ENCODE measurements at places on chromosomes 2 and 18.

DNA sequence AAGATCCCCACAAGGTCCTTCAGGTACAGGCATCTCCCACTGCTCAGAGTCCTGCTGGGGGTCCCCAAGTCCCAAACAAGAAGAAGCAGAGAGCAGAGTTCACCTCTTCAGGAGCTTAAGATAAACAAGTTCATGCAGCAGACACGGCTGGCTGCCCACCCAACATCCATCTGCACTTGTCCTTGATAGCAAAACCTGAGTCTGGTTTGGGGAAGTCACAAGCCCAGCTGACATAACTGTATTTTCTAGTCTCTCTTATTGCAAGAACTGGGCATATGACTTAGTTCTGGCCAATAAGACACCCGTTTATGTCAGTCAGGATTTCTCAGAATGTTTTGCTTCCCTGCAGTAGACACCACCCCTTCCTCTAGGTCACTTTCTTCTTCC, 31.8 kb downstream of the AFF3 start:
- no peak for DNase-seq

DNA sequence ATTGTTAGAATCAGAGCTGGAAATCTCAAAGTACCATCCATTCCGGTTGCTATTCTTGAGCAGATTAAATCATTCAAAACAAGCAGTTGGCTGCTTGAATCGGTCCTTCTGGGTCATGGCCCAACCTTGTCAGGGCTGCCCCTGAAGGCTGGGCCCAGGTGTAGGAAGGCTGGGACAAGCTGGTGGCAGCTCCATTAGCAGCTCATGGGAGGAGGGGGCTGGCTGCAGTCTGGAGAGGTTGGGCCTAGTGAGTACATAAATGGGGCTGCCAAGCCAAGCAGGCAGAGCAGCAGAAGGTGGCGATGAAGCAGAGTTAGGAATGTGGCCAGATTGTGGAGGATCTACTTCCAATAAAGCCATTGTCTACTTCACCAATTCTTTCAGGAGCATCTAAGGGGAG, 81.4 kb downstream of the ADCYAP1 start:
- no peak for DNase-seq

DNA sequence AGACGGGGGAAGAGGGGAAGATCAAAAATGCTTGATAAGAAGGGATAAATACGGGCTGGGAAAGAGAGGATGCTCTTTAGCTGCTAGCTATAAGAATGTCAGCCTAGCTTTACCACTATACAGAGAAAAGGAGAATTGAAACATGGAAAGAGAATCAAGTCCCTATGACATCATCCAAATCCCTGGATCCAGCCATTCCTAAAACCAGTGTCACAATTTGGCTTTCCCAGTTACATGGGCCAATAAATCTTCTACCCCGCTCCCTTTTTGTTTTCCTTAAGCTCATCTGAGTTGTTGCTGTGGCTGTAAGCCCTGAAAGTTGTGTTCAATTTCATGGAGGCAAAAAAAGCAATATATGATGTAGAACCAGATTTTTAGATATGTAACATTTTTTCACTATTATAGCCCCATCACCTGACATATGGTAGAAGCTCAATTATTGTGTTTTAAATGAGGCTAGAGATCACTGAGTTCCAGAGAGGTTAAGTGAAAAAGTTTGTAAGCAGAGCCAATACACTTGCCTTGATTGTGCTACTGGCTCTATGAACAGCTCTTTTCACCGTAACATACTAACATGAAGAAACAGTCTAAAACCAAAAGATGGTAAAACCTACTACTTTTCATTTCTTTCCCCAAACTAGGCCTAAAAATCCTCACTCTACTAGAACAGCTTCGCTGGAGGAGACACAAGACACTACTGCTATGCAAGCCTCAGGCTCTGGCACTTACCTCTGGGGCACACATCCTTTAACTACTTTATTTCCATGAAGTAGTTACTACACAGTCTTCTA, 4.3 kb downstream of the HNRNPLL start:
- DNase-seq = no peak

DNA sequence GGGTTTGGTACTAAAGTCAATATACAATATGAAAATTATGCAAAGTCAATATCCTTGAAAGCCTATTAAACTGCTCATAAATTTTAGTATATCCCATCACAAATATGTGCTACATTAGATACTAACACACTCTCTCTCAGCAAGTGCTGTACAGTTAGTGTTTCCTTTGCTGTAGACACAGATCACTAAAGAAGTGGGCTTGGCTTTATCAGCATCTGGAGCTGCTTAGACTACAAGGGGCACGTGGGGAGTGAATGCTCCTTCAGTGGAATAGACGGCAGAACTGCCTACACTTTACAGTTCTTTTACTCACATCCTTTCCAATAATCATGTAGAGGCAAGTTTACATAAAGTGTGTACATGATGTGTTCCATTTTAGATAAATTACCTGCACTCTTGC, 26.0 kb upstream of the EFEMP1 start:
- DNase-seq = no peak

DNA sequence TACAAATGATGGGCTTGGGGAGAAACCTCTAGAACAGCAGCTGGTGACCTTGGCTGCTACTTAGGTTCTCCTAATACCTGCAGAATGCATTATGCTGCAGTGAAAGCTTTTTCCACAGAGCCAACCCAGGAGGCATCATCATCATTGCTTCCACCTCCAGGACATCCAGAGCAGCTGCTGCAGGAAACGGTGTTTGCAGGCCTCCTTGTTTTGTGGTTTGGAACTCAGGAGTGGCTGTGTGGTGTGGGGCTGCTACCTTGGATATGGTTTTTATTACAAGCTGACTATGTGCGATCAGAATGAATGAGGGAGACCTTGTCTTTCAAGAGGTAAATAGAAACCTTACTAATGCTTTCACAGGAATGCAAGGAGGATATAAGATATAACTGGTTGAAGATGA, 82.9 kb upstream of the MCFD2 start:
- DNase-seq = no peak

DNA sequence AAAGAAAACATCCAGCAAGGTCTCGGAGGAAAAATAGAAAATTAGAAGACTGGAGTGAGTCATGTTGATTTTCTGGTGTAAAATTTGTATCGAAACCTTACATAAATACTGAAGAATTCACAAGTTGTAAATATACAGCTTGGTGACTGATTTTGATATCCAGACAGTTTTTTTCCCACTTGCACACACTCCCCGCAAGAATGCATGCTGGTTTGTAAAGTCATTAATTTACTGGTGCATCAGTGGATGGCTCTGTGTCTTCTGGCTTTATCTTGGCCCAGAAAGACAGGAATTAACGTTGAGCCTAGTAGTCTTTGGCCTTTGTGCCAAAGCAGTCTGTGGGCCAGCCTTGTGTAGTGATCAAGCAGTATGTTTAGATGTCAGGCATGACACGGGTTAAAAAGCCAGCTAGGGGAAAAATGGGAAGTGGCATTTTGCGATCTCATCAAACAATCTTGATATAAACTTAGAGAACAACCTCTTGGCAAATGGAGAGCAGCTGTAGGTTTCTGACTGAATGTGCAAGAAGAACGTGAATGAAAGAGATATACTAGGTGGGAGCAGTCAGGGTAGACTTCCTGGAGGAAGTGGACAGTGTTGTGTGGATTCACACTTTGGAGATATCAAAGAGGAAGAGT, 22.7 kb upstream of the CASP8 start:
- DNase-seq = no peak

DNA sequence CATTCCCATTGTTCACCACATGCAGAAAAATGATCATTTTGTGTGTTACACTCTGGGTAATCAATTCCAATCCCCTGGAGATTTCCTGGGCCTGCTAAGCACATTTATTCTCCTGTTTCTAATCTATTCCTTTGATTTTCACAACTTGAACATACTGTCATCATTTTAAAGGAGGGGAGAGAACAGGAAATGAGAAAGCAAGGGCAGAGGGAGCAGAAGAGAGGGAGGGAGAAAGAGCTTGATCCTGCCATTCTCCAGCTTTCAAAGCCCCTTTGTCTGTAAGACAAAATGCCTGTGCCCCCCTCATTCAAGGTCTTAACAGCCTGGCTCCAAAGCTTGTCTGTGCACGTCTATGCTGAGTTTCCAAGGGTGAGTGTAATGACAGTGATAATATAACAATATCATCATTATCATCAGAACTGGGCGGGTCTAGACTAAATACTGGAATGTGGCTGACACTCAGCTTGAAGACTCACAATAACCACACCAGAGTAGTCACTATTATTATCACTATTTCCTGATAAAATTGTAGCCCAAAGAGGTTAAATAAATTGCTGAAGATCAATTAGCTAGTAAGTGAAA, 164.4 kb upstream of the KLHL29 start:
- DNase-seq = no peak

DNA sequence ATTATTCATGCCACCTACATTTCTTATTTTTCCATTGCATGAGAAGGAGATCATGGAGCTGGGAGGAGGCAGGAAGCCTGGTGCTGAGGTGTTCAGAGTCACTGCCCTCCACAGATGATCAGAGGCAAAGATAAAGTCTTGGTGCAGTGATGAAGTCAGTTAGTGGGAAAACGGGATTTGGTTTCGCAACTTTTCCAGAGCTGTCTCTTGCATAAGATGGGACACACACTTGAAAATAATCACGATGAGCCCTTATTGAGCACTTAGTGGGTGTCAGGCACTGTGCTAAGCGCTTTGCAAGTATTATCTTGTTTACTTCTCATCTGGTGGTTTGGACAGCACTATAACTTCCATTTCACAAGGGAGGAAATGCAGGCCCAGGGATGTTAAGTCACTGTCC, 222.1 kb upstream of the SMAD2 start:
- no peak for DNase-seq

DNA sequence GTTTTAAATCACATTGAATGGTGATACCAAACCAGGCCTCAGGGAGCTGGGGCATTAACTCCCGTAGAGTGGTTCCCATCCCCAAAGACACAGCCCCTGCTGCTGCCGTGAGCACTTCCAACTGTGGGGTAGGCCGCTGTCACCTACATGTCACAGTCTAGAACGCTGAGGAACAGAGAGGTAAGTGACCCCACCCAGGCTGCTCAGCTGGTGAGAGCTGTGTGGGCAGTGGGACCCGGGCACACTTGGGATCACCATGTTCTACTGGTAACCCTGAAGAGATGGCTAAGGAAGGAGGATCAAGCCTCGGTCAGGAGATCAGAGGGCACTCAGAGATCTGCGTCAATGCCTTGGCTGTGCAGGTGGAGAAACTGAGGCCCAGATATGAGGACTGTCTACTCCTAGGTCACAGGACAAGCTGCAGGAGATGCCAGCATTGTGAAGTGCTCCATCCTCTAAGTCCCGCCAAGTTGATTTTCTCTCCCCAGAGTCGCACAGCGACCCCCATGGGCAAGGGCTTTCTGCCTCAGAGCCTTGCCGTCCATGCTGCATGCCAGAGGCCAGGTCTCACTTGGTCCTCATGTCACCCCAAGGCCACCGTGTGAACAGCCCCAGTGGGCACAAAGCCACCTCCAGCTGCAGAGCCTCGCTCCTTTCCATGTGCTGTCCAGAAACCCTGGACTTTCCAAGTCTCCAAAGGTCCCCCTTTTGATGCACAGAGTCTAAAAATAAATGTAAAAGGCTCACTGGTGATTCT, 144.2 kb upstream of the OTOS start:
- no peak for DNase-seq

- DNase-seq = peak; percentile 56
These were observed 115.0 kb upstream of the LGALSL start for GRCh38 chr2:64338910-64339500.

- DNase-seq = no peak
These were observed 18.3 kb upstream of the SMAD4 start for GRCh38 chr18:51011709-51012108.

- no peak for DNase-seq
These were observed 546.3 kb upstream of the ZEB2 start for GRCh38 chr2:145066151-145066661.

DNA sequence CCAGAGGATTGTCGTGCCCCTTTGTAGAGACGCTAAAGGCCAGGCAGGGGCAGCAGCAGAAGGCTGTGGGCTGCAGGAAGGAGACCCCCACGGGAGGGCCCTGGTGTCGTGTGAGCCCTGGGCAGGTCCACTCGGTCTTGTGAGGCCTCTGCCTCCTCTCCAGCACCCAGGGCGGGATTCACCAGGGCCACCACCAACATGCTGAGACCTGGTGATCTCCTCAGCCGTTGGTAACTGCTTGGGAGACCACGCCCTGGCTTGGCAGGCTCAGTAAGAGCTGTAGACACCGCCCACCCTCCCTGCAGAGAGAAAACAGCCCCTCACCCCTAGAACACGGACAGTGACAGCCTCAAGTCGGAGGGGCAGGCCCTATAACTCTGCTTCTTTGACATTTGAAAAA, 21.1 kb downstream of the MBP start:
- DNase-seq = no peak

DNA sequence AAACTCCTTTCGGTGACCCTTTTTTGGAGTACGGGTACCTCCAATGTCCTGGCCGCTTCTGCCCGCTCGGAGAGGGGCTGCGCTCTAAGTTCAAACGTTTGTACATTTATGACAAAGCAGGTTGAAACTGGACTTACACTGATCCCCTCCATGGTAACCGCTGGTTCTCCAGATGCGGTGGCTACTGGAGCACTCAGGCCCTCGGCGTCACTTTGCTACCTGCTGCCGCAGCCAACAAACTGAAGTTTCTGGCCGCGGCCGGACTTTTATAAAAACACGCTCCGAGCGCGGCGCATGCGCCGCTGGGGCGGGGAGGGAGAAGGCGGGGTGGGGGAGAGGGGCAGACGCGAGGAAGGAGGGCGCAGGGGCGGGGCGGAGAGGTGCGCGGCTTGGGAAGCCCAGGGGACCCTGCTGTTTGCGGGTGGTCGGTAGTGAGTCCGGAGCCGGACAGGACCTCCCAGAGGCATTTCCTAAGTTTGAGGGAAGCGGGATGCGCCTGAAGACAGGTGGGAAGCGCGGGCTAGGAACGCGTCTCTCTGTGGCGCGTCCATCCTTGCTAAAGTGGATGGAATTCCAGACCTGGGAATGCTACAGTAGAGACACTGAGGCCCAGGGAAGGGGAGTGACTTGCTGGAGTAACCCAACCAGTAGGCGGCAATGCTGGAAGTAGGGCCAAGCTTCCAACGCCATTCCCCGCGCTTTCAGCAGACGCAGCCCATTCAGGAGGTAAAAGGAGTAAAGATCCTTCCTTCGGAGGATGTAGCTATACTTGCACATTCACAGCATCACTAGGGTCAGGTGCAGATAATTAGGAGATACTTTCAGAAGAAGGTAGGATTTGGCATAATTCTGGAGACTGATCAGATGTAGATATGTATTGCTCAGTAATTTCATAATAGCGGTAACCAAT, at the start of gene CXCR4:
Gene CXCR4, minus strand, starts transcription at position 241 of the 910 bp plus-strand sequence. Its CDS starts 89 bp downstream, at position 152.
- DNase-seq = no peak

DNA sequence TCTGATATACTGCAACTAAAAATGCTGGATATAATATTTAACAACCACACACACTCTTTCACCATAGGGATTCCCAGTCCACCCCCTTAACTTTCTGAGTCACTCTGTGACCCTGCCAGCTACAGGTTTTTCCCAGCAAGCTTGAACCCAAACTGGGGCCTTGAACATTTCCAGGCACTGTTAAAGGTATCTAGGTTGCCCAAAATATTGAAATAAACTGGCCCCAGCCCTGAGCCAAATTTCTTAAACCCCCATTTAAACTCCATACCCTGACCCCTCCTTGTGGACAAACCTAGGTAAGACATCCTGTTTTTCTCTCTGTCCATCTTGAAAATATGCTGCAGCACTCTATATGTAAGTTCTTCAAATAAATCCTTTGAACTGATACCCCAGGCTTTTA, 19.7 kb upstream of the DCTN1 start:
- no peak for DNase-seq
